ENCODE measurements at places on chromosomes 1 and 21.

DNA sequence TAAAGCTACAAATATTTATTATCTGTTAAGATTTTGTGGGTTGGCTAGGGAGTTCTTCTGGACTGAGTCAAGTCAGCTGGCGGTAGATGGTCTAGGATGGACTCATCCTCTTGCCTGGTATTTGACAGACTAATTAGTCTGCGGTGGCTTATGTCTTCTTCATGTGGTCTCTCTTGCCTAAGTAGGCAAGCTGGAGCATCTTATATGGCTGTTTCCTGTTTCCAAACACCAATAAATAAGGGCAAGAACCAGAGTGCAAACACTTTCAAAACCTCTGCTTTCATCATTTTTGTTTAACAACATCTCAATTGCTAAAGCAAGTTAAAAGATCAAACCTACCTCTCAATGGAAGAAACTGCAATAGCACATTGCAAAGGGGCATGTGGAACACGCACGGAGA lies 484.8 kb downstream of the PTPRC start:
- no peak for DNase-seq

DNA sequence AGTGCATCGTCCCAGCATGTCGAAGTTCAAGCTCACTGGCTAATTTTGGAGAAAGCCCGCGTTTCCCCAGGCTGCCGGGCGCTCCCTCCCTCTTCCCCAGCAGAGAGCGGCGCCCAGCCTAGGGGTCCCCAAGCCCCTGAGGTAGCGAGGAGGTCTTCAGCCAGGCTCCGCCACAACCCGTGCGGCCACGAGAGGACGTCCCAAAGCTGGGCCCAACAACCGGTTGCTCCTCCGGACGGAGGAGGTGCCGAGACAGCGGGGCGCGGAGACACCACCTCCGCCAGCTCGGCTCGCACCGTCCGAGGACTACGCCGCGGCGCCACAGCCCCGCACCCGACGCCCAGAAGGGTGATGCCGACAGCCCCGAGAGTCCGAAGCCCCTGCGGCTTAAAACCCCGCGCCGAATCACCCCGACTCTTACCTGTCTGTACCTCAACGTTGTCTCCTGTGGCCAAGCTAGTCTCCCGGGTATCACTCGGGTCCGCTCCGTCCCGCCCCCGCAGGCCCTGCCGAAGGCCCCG lies at the start of gene DENND2C:
TSS of gene DENND2C (minus strand) at position 488 of the 521 bp plus-strand sequence. CDS start 44,065 bp downstream, outside the sequence.
- DNase-seq: no peak

DNA sequence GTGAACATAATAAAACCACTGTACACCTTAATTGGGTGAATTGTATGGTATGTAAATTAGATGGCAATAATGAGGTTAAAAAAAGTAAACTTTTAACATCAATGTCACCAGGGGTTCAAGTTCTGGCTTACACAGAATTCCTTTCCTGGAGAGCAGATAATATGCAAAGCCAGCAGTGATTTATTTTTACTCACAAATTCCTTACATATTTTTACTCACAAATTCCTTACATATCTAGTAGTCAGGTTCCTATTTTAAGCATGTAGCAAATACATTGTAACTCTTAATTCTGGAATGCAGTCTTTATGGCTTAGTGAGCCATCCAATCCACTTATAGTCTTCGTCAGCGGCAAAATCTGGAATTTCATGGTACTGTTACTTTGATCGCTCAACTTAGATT lies 1.3 kb upstream of the UBE4B start:
- DNase-seq: no peak

GRCh38 chr1:203342192-203342940 lies 8.6 kb downstream of the FMOD start:
- DNase-seq: peak; percentile 38
